Stimulated activated CD8-positive, alpha-beta memory T cell treated with anti-CD3 and anti-CD28 coated beads, Interleukin-4, amount 100 ng/mL, for 24 hours (primary cell): ENCODE measurements at places on chromosomes 11 and 22.

DNA sequence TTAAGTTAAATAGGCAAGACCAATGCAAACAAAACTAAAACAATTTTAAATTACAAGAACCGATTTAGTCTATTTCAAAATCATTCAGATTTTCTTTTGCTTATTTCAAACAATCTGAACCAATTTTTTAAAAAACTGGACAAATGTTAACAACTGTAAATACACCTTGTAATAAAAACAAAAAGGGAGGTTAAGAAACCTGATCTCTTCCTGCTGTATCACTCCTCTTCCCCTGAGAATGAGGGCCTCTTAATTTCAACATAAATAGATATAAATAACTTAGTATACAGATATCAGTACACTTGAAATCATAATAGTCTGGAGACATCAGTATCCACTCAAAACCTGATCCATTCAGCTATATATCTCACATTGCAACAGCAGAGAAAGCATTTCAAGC is 346.6 kb downstream of the TTC28 start:
- DNase-seq: no peak

GRCh38 chr11:22668005-22668796 is 1.8 kb downstream of the GAS2 start:
- DNase-seq: no peak

- peak; percentile 39 for DNase-seq
Measured at GRCh38 chr11:75428281-75428724, 4.7 kb downstream of the KLHL35 start.

DNA sequence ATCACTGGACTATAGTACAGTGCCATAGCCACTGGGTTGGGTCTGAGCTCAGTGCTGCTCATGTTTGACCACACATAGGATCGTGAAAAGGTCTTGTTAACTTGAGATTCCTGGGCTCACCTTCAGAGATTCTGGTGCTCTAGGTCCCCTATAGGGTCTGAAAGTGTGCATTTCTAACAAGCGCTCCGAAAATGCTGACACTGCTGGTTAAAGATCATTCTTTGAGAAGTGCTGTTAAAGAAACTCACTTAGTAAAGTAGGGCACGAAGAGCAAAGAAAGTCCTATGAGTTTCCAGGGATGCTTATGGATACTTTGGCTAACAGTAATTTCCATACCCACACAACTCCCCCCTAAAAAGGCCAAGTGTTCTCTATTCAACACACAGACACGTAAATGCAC is 108.1 kb upstream of the PAX6 start:
- no peak for DNase-seq

GRCh38 chr11:132343445-132344175 is 973.2 kb downstream of the NTM start:
- DNase-seq: no peak

GRCh38 chr22:29393019-29393608 is 4.7 kb upstream of the AP1B1 start:
- DNase-seq: no peak

DNA sequence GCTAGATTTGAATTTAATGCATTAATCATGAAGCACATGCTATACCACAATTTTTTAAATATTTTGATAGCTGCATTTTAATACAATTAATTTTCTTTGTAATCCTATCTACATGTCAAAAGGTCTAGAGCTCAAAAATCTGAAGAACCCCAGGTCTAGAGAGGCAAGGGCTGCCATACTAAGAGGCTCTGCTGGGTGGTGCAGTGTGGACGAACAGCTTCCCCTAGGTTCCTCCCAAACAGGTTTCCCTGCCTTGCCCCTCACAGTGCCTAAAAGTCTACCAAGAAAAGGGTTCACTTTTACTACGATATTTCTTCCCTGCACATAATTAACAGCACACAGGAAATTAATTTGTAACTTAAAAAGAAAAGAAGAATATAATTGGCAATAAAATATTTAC is 681.1 kb downstream of the OPCML start:
- DNase-seq: no peak

GRCh38 chr22:44131412-44131811 is 49.3 kb upstream of the PARVG start:
- DNase-seq: no peak

GRCh38 chr11:17767914-17768313 is 33.3 kb downstream of the KCNC1 start:
- no peak for DNase-seq

DNA sequence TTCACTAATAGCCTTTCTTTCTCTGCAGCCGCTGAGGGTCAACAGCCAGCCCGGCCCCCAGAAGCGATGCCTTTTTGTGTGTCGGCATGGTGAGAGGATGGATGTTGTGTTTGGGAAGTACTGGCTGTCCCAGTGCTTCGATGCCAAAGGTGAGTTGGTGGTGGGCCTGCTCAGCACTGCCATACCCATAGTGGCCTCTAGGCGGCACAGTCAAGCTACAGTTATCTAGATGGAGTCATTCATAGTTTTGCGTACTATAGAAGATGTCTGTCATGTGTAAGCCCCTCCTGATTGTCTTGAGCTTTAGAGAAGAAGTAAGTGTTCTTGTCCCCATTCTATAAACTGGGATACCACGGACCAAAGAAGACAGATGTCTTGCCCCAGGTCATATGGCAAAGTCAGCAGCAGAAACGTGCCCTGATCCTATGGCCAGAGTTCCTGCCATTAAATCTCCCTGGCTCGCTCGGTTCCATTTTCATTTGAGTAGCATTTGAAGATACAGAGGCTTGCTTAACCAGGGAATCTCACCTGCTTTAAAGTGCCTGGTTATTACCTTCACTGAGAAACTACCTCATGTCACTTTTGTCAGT is 42.1 kb upstream of the CRTAM start:
- peak; percentile 67 for DNase-seq

DNA sequence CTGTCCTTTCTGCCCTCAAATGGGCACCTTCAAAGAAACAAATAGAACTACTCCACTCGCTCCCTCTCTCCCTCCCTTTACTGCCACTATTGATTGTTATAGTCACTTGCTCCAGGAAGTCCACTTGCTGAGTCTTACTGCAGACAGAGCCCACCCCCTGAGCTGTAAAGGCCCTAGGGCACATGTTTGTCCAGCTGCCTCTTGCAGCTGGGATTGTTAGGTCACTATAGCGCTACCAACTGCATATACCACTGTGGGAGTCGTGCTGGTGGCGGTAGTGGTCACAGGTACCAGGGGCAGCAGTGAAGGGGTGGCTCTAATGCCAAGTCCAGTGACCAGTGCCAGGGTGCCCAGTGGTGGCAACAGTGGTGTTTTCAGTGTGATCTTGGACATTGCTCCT is 4.4 kb upstream of the SREBF2 start:
- no peak for DNase-seq

DNA sequence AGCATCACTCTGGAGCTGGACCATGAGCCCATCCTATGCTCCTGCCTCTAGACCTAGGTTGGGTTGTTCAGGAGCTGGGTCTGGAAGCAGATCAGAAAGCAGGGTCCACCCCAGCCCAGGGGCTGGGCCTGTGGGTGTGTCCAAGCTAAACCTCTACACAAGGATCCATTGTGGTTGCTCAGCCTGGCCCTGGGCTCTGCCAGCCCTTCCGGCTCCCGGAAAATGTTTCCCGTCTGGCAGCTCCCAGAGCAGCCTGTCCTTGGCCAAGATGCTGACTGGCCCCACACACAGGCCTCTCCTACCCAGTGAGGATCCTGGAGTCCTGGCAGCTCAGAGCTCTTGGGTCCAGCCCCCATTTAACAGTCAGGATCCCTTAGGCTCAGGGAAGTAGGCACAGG is 35.3 kb upstream of the FCHSD2 start:
- no peak for DNase-seq

- no peak for DNase-seq
Measured at GRCh38 chr11:11884774-11885481, 43.2 kb downstream of the USP47 start.

DNA sequence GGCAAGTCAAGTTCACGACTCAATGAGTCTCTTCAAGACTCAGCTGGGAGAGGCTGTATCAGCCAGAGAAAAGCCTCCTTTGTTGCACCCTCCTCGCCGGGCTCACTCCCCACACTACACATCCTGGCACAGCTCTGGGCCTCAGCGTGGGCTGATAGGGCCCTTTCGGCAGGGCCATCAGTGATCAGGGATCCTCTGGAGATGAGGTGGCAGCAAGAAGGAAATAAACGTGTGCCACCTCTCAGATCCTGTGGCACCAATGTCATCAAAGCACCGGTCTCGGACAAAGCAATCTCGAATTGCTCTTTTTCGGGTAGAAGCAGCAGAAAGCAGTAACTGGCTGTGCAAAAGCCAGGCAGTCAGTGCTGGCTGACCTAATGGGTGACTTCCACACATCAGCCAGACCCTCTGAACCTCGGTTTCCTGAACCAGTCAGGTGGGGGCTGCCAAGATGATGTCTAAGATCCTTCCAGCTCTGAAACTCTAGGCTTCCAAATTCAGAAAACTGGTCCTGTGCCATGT is 2.1 kb downstream of the EHD1 start:
- no peak for DNase-seq

GRCh38 chr11:33695051-33695566 is 5.5 kb downstream of the C11orf91 start:
- no peak for DNase-seq

GRCh38 chr22:32745251-32745995 is 56.1 kb upstream of the TIMP3 start:
- no peak for DNase-seq

DNA sequence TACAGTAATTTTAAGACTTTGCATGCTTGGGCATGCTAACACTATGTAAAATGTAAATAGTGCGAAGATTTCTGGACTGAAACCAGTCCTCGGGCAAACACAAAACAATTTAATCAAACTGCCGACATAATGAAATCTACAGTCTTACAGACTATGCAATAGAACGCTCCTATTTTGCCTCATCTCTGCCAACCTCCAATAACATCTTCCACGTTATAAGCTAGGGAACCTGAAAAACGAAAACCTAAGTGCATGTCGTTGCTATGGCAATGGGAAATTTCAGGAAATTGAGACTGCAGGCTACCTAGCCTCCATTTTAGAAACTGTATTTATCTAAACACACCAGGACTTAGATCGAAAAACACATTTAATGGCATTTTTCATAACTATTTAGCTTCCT is 1.1 kb downstream of the CSTF3 start:
- no peak for DNase-seq

- DNase-seq: no peak
Measured at GRCh38 chr22:27724709-27725108, 76.8 kb downstream of the MN1 start.

- no peak for DNase-seq
Measured at GRCh38 chr11:79201677-79202347, 239.0 kb downstream of the TENM4 start.

GRCh38 chr11:43511959-43512358 is 153.2 kb downstream of the TTC17 start:
- DNase-seq: no peak

DNA sequence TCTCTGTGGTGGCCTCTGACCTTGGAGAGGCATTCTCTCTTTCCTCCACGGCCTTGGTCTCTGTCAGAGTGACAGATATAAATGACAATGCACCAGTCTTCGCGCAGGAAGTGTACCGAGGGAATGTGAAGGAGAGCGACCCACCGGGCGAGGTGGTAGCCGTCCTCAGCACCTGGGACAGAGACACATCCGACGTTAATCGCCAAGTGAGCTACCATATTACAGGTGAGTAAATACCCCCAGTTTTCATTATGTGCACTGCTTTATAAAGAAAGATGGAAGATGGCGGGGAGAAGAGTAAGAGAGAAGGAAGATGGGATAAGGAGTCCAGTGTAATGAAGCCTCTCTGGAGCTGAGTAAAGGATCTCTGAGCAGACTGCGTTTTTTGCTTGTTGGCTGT is 167.8 kb upstream of the MTNR1B start:
- no peak for DNase-seq

GRCh38 chr11:68780829-68781228 is 29.5 kb upstream of the TESMIN start:
- DNase-seq: peak; percentile 7

DNA sequence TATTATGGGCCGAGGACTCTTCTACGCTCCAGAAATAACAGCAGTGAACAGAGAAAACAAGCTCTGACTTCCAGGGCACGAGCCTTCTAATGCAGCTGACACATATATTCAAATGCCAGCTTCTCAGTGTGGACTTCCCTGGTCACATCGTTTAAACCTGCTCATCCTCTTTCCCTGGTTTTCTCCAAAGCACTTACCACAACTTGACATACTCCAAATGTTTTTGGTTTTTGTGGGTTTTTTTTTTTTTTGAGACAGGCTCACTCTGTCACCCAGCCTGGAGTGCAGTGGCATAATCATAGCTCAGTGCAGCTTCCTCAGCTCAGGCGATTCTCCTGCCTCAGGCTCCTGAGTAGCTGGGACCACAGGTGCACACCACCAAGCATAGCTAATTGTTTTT is 105.5 kb downstream of the MICAL3 start:
- DNase-seq: no peak
